Activated CD4-positive, alpha-beta T cell treated with anti-CD3 and anti-CD28 coated beads for 36 hours (primary cell): ENCODE measurements at places on chromosomes 12 and 14.

- no peak for DNase-seq
Measured at GRCh38 chr12:26705851-26706250, 127.1 kb downstream of the ITPR2 start.

DNA sequence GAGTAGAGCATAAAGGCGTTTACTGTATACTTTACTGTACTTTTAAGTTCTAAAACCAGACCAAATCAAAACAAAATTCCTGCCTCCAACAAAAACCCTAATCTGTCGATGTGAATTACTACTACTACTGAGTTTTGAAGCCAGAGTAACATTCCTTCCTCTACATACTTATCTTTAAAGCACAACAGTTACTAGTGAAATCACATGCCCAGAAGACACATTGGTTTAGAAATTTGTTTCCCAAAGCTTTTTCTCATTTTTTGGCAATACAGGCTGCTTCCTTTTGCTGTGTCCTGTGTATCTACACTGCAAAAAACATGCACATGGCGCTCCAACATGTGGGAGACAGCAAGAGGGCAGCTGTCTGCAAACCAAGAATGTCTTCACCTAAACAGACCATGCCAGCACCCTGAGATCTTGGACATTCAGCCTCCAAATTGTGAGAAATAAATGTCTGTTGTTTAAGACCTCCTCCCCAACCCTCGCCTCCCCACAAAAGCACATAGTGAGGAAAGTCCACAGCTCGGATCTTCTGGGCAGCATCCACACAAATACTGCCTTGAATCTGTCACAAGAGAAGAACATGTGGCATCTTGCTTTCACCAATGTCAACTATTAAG, 21.1 kb downstream of the SETD3 start:
- DNase-seq = no peak

GRCh38 chr14:69475194-69475818, 9.2 kb upstream of the PLEKHD1 start:
- DNase-seq = peak; percentile 29

GRCh38 chr12:122202017-122202416, 1.5 kb upstream of the B3GNT4 start:
- DNase-seq = no peak

- no peak for DNase-seq
Measured at GRCh38 chr14:79820866-79821535, 390.3 kb downstream of the DIO2 start.

GRCh38 chr12:117362391-117362790, 965 bp upstream of the NOS1 start:
- no peak for DNase-seq

DNA sequence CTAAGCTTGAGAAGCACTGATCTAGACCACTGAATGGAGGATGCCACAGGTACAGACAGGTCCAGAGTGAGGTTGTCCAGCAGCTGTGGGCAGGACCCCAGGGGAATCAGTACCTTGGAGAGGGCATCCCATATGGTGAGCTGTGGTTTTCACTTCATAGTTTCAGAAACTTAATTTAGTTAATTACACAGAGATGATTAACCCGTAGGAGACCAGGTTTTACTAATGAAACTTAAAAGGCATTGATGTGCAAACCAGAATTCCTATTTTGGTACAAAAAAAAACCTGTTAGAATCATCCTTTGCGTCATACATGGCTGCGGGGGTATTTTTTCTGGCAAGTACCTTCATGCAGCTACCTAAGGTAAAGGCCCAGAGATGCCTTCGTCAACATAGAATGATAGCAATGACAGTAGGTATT, 159.3 kb downstream of the DACT1 start:
- DNase-seq = no peak

- DNase-seq = no peak
Measured at GRCh38 chr12:118015944-118016343, 559 bp upstream of the RFC5 start.

DNA sequence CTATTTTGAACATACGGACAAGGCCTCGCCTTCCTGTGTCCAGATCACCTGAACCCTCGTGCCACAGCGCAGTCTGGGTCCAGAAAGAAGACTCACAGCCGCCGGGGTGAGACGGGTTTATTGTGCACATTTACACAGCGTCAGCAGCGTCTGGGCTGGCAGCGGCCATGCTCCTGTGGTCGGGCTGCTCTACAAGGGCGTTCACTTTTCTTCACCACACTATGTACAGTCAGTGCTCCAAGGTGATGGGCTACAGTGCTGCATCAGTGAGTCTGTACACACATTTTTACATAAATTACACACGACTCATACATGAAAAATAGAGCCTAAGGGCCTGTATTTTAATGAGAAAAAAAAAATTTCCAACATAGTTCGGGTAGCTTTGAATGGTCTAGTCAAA, 18.0 kb downstream of the ZFYVE21 start:
- DNase-seq = no peak

DNA sequence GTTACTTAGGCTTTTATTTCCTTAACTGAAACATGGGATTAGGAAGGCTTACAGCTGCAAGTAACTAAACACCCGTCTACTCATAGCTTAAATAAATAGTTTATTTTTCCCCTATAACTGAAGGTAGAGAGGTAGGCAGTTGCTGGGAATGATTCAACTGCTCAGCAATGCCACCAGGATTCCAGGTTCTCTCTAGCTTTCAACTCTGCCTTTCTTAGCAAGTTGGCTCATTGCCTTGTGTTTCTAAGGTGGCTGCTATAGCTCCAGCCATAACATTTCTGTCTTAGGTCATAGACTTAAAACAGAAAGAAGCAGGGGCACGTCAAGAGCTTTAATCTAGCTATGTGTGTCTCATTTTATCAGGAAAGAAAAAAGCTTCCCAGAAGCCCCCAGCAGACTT, 103.7 kb upstream of the MDM1 start:
- no peak for DNase-seq

DNA sequence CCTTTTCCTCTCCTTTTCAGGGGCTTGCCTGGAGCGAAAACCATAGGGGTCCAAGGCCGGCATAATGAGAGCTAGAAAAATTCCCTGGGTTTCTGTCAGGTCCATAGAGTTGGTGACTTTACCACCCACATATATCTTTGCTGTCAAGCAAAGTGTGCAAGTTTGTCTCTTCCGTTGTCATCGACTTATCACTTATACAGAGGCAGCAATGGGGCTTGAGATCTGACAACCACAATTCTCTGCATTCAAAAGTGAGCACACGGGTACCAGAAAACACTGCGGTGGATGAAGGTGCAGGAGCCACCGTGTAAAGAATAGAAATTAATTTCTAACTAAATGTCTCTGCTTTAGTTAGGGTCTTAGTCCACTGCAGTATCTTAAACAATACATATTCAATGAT, 162.3 kb downstream of the DAD1 start:
- no peak for DNase-seq

- DNase-seq = peak; percentile 79
Measured at GRCh38 chr12:64679487-64680001, 69.2 kb downstream of the RASSF3 start.

GRCh38 chr12:65016881-65017650, 104.0 kb downstream of the WIF1 start:
- no peak for DNase-seq

DNA sequence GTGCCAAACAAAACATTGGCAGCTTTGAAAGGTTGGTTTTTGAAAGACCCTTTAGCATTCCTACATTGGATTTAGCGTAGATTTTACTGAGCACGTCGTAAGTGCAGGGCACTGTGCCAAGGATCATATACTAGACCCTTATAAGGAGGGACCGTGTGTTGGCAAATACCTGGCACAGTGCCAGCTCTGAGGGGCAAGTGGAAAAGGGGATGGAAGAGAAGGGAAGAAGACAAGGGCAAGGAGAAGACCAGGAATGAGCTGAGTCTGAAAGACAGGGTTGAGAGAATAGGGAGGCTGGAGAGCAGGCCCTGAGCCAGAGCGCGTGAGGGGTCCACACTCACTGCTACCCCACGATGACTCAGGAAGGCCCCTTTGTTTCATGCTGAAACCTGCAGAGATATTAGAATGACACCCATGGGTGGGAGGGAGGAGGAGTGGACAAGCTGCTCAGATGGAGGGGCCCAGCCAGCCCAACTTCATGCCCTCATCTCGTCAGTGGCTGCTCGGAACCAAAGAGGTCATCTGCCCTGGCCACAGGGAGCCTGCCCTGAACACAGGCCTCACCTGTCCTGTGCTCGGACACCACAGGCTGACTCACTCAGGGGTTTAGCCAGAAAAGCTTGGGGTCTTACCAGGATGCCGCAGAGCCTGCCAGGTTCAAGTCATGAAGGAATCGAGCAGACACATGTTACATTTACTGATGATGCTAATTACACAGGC, 25.0 kb downstream of the RAB35 start:
- no peak for DNase-seq

DNA sequence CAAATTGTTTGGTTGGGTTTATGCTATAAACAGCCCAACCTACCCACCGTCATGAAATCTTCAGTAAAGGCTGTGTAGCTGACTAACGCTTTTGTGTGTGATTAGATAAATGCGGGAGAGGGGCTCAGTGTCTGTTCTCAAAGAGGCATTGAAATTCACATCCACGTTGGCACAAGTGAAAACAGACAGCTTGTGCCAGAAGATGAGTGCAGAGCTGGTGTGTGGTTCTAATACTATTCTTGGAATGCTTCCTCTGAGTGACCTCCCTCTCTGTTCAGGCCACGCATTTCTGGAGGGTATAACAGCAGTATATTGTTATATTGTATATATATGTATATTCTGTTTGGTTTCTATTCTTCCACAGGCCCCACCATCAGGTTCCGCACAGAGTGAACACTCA, 263.8 kb downstream of the APAF1 start:
- DNase-seq = no peak

DNA sequence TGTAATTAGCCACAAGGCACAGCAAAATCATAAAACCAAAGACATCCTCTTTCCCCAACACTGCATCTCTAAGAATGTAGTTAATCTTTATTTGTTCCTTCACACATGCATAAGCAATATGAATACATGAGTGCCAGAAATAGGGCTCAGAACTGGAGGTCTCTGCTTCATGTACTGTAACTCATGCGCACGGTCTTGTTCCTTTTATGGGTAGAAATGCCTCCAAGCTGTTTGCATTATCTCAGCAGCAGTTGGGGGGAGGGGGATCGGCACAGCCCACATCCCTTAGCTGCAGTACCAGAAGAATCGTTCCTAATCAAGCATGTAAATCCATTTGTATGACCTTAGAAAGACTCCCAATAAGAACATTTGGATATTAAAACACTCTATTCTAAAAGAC, 20.0 kb downstream of the RHOJ start:
- DNase-seq = no peak

- DNase-seq = no peak
Measured at GRCh38 chr12:754473-754820, 2.1 kb downstream of the WNK1 start.

DNA sequence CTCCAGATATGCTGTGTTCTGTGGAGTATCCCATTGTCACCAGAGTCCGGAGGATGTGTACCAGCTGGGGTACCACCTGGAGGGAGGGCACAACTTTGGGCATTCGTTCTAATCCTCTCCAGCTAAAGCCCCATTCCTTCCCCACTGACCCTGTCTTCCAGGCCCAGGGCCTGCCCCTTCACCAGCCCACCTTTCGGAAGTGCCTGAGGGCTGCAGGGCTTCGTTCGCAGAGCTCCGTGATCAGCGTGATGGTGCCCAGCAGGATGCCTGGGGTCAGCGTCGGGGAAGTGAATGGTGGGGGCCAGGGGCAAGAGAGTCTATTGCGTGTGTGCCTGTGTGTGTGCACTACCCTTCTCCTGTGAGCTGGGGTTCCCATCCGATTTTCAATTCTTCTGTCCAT, 2.0 kb downstream of the AP1G2 start:
- no peak for DNase-seq

DNA sequence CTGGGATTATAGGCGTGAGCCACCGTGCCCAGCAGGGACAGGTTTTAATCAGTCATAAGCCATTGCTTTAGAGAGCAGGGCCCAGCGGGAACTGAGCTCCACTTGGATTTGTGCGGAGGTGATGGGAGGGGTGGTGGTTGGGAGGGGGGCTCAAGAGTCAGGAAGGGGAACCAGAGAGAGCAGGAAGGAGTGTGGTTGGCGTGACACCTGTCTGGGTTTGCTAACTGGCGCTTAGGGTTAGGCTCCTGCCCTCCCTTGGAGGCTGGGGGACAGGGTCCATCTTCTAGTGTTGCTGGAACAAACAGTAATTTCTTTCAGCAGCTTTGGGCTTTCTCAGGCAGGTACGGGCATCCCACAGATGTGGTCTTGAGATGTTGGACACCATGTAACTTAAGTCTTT, 7.5 kb upstream of the ALDH2 start:
- no peak for DNase-seq

- DNase-seq = no peak
Measured at GRCh38 chr14:55070981-55071411, 19.5 kb downstream of the MAPK1IP1L start.

DNA sequence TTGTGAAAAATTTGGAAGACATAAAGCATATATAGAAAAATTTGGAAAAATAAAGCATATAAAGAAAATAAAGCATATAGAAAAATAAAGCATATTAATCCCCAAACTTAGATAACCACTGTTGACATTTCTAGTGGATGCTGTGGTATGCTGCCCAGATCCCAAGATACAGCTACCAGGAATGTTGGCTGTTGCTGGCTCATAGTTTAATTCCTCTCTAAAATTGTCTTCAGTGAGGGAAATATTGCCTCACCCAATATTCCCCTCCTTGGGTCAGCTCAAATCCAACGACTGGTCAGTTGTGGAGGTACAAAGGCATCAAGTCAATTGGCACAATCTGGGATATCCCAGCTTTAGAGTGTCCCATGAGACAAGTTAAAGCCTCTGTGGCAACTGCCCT, 10.1 kb upstream of the KICS2 start:
- no peak for DNase-seq

DNA sequence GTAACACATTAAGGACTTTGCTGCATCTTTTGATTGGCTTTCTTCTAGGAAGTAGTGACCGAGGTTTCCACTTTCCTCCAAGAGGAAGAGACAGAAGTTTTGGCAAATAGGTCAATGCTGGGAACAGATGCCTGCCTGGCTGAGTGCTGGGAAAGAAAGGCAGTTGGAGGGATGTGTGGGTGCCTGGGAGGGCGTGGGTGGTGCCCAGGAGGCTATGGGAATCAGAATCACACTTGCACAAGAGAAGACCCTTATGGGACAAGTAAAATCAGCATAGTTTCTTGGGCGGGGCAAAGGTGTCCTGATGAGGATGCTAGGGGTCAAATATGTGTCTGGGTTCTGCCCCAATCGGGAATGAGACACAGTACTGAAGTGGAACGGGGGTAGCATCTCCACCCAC, 906 bp upstream of the ACADS start:
- no peak for DNase-seq

GRCh38 chr12:97274386-97274785, 188.2 kb upstream of the RMST start:
- no peak for DNase-seq

GRCh38 chr14:101108579-101109346, 205.2 kb upstream of the RTL1 start:
- no peak for DNase-seq

- no peak for DNase-seq
Measured at GRCh38 chr12:60853407-60853806, 1257.6 kb downstream of the SLC16A7 start.

DNA sequence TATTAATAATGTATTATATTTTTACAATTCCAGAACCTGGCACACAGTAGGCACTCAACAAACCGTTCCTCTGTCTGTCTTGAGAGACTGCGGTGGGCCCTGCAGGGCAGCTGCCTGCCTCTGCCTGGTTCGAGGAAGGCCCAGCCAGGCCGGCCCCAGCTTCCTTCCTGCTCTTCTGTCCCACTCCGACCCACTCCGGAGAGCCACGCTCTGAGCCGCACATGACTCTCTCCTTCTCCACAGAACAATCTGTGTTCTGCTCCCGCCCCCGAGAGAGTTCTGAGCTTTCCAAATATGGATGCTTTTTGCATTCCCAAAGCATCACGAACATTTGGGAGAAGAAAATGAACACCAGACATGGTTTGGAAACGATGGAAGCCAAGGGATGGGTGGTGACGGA, 57.3 kb downstream of the TTC7B start:
- peak; percentile 36 for DNase-seq
